ENCODE measurements at places on chromosomes 5 and 9.

GRCh38 chr9:89550346-89550927, 52.5 kb upstream of the SEMA4D start:
- no peak for DNase-seq

DNA sequence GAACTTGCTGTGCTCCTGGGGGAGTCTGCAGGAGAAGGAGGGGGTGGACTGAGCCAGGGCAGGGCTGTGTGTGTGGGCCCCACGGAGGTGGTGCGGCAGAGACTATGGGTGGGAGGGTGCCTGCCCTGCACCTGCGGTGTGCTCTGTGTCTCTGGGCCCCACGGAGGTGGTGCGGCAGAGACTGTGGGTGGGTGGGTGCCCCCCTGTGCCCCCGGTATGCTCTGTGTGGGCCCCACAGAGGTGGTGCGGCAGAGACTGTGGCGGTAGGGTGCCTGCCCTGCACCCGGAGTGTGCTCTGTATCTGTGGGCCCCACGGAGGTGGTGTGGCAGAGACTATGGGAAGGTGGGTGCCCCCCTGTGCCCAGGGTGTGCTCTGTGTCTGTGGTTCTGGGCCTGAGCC, 103.7 kb downstream of the EHMT1 start:
- no peak for DNase-seq

DNA sequence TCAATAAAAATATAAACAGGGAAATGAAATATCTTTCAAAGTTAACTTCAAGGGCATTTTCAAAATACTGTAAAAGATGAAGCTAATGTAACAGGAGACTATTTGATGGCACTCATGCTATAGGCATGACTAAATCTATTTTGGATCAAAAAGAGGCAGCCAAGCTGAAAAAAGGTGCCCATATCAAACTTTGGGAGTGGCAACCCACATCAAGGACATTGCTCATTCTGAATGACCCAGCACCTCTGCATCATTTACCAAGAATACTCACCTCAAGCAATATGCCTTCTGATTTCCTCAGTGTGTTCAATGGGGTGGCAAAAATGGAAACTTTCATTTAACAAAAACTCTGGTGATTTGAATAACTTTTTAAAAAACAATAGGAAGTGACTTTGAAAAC, 853.3 kb downstream of the TLE1 start:
- DNase-seq, result no peak

DNA sequence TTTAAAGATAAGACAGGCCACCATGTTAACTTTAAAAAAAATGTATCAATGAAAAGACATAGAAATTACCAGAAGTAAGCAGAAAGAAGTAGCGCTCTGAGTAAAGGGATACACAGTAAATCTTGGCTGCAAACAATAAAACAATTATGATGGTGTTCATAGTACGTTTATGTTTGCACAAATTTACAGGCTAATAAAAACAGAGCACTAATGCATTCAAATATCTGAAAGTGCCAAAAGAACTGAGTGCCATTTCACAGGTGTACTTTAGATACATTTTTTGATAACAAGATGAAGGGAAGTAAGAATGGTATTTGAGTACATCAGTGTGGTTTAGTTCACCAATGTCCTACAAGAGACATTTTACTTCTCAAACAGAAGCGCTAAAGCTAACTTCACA, 32.9 kb upstream of the ALDH1A1 start:
- DNase-seq, result no peak

- DNase-seq, result no peak
Measured at GRCh38 chr5:90135779-90136378, 273.7 kb downstream of the CETN3 start.

GRCh38 chr9:8864545-8864896, 1064.9 kb upstream of the DMAC1 start:
- no peak for DNase-seq

- peak; percentile 54 for DNase-seq
Measured at GRCh38 chr9:115694991-115695390, 458.6 kb upstream of the PAPPA start.

DNA sequence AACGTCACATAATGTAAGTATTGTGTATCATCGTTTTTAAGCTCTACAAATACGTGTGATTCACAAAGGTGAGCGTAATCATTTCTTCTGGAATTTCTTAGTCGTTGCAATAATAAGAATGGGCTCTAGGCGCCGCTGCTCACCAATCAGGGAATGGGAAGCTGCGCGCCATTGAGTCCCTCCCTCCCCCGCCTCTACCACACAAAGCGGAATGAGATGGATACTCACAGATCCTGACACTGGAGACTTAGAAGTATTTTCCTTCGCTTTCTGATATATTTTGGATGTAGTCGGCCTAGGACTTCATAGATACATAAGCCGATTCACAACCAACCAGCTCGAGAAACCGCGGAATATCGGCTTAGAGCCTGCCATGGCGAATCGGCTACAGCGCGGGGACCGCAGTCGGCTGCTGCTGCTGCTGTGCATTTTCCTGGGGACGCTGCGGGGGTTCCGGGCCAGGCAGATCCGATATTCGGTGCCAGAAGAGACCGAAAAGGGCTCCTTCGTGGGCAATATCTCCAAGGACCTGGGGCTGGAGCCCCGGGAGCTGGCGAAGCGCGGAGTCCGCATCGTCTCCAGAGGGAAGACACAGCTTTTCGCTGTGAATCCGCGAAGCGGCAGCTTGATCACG, at the start of gene PCDHGA11:
TSS of gene PCDHGA11 (plus strand) at position 197 of the 634 bp plus-strand sequence. CDS start at position 374, 177 bp downstream.
- DNase-seq, result peak; percentile 79

DNA sequence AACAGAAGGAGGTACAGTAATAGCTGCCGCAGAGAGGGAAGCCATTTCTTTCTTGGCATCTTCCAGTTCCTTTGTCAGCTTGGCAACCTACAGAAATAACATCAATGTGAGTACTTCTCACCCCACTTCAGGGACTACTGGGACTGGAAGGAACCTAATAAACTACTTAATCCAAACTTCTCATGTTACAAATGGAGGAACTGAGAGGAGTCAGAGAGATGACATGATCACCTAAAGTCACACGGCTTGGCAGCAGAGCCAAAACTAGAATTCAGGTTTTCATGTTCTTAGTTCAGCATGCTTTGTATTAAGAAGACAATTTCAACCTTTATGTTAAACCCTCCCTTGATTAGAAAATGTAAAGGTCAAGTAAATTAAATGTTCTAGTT, 44.7 kb downstream of the DIAPH1 start:
- DNase-seq, result no peak

DNA sequence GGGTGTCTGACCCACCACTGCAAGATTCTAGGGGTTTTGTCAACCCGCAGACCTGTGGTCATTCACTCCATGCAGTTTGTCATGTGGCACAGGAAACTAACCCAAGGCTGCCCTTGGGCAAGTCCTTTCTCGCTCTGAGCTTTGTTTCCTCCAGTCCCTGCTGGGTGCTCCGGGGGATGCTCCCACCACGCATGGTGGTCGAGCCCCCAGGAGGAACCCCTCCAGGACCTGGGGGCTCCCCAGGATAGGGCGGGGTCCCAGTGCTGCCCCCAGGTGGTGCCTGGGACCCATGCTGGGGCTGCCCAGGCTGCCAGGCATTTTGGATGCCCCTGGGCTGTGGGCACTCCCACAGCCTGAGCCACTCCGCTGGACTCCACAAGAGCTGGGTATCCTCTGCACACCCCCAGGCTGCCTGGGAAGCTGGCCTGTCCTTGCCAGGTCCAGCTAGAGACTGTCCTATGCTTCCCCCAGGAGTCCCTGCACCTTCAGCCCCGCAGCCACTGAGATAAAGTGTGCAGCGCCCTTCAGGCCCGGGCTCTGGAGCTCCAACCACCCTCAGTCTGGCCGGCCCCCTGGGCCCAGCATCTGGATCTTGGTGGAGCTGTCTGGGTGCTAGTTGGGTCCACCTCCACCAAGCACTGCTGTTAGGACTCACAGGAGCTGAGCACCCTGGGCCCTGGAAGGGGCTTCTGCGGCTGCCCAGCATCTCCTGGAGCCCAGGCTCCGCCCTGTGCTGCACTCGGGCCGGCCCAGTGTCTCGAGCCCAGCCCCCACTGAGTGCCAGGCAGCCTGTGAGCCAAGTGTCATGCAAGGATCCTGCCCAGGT, 104.3 kb downstream of the PHF2 start:
- no peak for DNase-seq

- DNase-seq, result peak; percentile 94
Measured at GRCh38 chr9:76866689-76867088, 39.2 kb downstream of the PRUNE2 start.

All from fibroblast of skin of right biceps (primary cell).